ENCODE measurements at places on chromosomes 13 and 19.

DNA sequence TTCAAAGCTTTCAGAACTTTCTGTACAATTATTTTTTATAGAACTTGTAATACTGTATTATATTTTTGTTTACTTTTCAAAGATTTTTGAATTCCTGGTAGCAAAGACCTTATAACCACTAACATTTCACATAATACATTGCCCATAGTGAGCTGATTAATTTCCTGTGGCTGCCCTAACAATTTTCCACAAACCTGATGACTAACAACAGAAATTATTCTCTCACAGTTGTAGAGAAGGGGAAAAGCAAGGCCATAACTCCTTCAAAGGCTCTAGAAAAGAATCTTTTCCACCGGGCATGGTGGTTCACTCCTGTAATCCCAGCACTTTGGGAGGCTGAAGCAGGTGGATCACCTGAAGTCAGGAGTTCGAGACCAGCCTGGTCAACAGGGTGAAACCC is 19.1 kb downstream of the KLF12 start:
- no peak for DNase-seq

- no peak for DNase-seq
These were observed 169.8 kb downstream of the ATP8A2 start for GRCh38 chr13:25541434-25542123.

DNA sequence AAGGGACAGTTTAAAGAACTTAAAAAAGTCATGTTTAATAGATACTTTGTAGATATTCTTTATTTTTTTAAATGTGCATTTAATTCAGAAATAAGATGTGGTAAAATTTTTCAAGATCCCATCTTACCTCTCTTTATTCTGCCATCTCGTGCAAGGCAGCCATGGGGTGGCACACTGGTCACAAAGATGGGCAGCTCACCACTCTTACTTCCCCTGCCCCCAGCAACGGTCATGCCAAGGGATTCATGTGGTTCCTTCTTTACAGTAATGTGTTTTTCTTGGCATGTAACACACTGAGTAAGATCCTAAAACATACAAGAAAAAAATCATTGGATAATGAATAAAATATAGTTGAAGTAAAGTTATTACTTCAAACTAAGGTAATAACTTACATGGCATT is 64.2 kb downstream of the LNX2 start:
- no peak for DNase-seq

- no peak for DNase-seq
These were observed 29.1 kb upstream of the CSNK1A1L start for GRCh38 chr13:37134411-37135041.

DNA sequence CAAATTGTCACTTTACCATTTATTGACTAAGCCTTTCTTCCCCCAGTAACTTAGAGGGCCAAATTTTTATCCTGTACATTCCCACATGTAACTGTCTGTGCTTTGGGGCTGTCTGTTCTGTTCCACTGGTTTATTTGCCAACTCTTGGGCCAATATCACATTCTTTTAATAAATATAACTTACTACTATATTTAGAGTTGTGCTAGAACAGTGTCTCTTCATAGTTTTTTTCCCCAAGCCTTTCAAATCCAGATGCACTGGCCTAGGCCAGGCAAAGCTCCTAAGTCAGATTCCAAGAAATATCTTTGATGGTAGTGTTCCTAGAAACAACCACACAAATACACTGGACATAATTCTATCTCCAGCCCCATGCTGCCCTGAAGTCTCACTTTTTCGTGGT is 16.0 kb upstream of the CEBPG start:
- no peak for DNase-seq

GRCh38 chr19:23052349-23052748 is 49.4 kb upstream of the ZNF728 start:
- DNase-seq = no peak

DNA sequence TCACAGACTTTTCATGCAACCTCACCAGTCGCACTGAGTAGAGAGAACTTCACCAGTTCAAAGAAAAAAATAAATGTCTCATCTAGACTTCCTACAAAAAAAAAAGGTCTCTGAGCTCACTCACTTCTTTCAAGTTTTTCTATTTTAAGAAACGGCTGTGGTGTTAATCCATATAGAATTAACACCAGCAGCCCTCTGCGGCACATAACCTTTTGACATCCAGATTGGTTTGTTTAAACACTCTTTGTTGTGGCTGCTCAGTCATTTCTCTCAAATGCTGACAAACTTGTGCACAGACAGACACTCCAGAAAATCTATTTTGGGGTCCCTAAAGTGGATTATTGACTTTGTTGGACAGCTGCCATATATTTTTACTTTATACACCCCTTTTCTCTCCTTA is 874.9 kb downstream of the EFNB2 start:
- no peak for DNase-seq

DNA sequence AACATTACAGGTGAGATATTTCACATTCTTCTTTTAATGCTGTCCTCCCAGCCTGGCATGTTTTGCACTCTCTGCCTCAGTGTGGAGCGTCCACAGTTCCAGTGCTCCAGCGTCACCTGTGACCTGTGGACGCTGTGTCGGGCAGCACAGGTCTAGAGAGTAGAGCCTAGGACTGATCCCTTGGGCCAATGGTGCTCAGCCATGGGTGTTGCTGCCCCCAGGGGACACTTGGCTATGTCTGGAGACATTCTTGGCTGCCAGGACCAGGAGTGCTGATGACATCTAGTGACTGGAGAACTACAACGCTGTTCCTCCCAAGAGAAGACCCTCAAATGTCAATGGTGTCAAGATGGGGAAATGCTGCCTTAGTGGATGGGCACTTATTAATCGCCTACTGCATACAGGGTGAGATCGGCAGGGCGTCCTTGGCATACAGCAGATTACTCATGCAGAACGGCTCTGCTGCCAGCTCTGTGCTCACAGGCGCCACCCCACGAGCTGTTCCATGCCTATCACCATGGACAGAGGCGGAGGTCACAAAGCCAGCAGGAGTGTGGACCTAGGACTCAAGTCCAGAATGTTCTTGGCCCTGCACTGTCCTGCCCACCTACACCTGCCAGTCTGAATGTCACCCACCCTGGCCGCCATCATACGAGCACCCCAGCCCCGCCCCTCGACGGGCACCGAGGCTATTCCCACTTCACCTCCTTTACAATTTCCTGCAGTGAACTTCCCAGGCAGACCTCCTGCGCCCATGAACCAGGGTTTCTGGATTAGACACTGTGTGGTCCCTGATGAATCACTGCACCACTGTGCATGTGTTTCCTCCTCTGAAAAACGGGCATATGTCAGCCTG is 13.9 kb upstream of the MADCAM1 start:
- DNase-seq = no peak

Measured in stimulated activated CD4-positive, alpha-beta T cell treated with anti-CD3 and anti-CD28 coated beads, Interleukin-4, amount 100 ng/mL, for 1 hour (primary cell).